ENCODE measurements at places on chromosomes 16 and 17.

DNA sequence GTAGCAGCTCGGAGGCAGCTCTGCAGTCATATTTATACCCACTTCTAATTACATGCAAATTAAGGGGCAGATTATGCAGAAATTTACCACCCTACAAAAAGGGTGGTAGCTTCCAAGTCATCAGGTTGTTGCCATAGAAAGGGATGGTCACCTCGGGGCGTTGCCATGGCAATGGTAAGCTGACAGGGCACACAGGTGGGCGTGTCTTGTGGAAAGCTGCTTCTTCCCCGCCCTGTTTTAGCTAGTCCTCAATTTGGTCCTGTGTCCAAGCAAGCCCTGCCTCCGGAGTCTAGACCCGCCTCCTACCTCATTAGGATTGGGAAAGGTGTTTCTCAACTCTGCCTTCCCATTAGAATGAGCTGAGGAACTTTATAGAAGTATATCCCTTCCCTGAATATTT is 98.7 kb downstream of the HS3ST2 start:
- no peak for DNase-seq

- DNase-seq = no peak
Measured at GRCh38 chr17:43906951-43907424, 348 bp downstream of the MPP2 start.

DNA sequence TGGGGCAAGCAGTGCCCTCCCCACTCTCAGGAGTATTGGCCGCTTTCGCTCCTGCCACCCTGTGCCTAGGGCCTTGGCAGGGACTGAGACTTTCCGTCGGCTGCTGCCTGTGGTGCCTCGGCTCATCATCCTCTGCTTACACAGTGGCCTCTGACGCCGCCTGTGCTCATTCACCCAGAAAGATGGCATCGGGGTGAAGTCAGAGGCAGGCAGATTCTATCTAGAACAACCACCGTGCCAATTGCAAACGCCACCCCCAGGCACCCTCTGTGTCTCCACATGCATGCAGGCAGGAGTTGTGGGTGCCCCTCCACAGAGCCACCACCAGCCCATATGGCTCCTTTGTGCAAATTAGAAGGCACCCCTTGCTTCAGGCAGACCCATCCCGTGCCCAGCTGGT is 154.2 kb upstream of the GSE1 start:
- DNase-seq = no peak

DNA sequence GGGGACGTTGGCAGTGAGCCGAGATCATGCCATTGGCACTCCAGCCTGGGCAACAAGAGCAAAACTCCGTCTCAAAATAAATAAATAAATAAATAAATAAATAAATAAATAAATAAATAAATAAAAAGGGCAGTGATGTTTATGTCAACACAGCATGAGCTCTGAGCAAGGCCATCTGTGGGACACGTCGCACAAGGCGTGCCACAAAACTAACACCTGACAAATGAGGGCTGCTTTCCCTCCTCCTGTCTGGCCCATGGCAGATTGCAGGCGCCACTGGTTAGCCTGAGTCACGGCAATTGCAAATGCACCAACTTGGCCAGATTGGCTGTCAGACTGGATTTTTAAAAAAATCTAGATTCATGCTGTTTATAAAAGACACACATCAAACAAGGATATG is 25.9 kb upstream of the SPNS3 start:
- no peak for DNase-seq

- DNase-seq = no peak
Measured at GRCh38 chr17:41975099-41976083, 8.8 kb downstream of the CNP start.

DNA sequence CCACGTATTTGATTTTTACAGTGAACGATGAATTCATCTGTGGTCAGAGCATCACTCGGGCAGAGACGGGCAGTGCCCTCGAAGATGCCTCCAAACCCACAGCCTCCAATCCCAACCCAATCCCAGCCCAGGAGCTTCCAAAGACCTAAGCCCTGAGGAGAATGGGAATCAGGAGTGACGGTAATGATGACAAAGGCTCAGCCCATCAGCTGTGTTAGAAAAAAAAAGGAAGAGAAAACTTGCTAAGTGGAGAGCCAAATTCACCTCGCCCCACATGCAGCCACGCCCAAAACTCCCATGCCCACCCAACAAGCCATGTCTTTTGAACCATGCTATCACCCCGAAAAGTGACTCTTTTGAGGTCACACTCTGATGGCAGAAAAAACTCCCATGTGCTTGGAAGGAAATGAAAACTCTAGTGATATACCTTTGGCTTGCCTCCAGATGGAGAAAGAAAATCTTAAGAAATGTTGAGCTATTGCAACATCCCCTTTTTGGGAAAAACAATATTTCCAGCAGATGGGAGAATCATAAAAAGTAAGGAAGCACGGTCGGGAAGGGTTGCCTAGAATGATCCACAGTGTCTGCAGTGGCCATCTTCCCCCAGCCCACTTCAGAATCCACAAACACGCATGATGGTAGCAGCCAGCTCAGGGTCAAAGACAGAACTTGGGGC is 37.7 kb downstream of the XYLT1 start:
- no peak for DNase-seq

- DNase-seq = no peak
Measured at GRCh38 chr17:3795390-3796102, 5.4 kb downstream of the ITGAE start.

GRCh38 chr17:19686400-19687090 is 29.8 kb downstream of the SLC47A2 start:
- DNase-seq = no peak

- no peak for DNase-seq
Measured at GRCh38 chr16:28110479-28110878, 47.0 kb upstream of the GSG1L start.

- no peak for DNase-seq
Measured at GRCh38 chr16:8847623-8848022, 21.2 kb downstream of the CARHSP1 start.

DNA sequence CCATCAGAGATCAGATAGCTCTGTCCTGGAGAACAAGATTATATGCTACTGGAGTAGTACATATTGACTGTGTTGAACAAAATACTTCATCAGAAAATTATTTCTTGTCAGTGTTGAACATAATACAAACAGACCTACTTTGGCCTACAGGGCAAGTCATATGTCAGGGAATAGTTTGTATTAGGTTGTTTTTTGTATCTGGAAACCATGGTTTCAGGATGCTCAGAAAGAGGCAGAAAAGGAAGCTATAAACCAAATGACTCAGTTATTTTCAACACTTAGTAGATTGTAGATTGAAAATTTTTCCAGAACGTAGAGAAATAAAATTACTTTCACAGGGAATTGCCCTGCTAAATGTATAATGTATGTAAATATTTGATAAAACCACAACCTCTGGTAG is 198.4 kb downstream of the CYB561 start:
- no peak for DNase-seq

- no peak for DNase-seq
Measured at GRCh38 chr16:86317813-86318650, 192.3 kb upstream of the FOXF1 start.

- no peak for DNase-seq
Measured at GRCh38 chr16:79097771-79098170, 502.8 kb downstream of the MAF start.

GRCh38 chr16:81945665-81946064 is 65.6 kb downstream of the SDR42E1 start:
- no peak for DNase-seq

- DNase-seq = no peak
Measured at GRCh38 chr17:47686664-47687327, 7.2 kb upstream of the TBKBP1 start.

DNA sequence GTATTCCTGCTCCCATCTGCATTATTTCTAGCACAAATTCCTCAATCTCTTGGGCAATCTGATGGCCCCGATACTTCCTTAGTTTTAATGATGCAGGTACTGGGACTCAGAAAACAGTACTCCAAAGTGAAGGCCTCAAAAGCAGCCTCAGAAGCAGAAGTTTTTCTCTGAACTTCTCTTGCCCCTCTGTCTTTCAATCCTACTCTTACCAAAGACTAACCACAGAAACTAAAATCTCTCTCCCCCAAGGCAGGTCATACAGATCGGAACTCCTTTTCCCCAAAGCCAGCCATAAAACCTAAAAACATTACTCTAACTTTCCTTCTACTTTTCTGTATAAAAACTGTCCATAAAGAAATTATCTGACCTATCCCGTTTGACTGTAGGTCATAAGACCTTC is 103.5 kb downstream of the HS3ST3A1 start:
- no peak for DNase-seq

DNA sequence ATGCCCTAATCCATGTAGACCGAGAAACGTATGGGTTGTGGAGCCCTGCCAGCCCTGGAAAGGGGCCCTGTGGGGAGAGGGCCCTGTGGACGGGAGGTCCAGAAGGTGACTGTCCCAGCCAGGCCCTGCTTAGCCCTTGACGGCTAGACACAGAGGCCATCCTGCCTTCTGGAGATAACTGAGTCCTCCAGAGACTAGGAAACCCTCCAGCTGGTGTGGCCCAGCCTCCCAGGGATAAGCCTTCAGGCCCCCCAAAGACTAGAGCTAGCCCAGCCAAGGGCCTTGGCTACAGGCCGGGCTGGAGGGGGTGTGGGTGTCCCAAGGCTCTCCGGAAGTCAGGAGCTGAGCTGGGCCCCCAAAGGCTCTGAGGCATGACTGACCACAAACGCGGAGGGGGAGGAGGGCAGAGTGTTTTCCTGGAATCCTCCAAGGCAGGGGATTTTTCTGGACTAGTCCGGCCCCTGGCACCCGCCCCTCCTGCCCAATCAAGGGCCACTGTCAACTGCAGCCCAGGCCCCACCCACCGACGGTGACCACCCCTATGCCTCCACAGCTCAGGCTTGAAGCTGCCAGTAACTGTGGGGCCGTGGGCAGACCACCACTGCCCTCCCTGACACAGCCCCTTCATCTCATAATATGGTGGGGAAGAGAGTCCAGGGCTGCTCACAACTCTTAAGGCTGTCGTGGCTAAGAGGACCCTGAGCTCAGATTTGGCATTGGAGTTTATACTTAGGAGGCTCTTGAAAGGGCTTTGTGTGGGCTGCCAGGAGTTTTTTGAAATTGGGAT is 885 bp upstream of the VASN start:
- DNase-seq = no peak

DNA sequence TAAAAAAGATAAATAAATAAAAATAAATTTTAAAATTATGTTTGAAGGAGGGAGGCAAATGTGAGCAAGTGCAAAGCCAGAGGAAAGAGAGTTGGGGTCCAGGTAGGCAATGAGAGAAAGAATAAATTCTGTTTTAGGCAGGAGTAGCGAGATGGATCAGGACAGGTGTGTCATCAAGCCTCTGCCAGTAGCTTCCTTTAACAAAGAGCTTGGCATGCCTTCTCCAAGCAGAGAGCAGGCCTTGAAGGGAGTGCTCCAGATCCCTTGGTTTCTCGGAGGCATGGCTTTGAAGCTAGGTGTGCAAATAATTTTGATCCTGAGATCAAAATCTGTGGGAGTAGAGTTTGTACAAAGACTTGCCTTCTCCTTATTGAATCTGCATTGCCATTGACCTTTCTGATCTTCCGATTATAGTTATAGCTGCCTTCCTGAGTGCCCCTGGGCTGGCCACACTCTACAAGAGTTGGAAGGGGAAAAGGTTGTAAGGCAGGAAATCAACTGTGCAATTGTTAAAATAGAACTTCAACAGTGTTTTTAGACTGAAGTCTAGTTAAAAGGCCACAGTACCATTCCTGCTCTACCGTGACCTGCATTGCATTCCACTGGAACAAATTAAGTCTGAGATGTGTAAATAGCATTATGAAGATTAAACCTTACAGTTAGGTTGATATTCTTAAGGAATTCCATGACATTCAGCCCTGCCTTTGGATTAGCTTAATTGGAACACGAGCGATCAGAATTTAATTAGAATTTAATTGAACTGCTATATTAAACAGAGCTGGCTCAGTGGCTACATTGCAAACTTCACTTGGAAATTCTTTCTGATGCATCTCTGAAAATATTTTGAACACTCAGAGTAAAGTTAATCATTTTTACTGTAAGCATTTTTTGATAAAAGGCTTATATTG is 33.7 kb downstream of the IQCK start:
- no peak for DNase-seq

GRCh38 chr16:67963292-67963661 is 5.2 kb downstream of the SLC12A4 start:
- DNase-seq = no peak

GRCh38 chr16:83627996-83628395 is 179.8 kb upstream of the HSBP1 start:
- DNase-seq = no peak

DNA sequence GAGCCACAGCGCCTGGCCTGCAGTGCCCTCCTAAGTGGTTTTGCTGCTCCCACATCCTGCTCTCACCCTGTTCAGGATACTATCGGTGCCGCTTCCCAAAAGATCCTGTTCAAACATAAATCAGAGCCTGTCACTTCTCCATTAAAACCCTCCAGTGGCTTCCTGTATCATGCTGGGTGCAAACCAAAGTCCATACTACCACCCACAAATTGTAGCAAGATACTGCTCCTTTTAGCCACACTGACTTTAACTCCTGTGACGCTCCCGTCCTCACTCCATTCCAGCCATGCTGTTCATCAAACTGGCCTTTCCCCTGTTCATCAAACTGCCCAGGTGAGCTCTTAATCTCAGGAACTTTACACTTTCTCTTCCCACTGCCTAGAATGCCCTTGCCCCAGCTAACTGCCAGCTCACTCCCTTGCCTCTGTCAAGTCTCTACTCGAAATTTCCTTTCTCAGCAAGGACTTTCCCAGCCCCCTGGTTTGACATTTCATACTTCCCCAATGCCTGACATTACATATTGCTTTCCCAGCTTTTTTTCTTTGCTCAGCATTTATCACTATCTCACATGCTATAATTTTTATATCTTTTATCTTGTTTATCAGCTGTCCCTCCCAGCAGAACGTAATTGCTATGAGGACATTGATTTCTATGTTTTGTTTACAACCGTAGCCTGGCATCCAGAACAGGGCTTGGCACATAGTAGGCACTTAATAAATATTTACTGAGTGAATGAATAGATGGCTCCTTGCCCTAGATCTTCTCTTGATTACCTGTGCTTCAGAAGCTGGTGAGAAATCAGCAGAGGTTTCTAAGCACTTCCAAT is 44.3 kb upstream of the SMURF2 start:
- DNase-seq = no peak

DNA sequence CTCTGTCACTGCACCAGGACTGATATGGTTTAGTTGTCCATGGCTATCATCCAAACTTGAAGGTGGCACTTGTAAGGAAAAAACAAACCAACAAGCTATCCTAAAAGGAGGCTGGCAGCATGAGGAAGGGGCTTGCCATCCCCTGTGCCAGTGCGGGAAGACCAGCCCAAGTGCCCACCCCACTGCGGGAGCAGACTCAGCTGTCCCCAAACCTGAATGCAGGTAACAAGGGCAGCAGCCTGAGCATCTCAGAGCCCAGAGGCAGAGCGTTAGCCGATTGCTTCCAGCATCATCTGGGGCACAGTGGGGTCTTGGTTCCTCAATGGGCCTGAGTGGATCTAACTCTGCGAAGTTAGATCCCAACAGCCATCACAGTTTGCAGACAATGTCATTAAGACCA is 29.2 kb upstream of the C16orf78 start:
- no peak for DNase-seq
